ENCODE measurements at places on chromosomes 4 and X.
A peak's percentile ranks its signal among the peaks of the same experiment; 100 is the strongest.

GRCh38 chrX:109399831-109400230 is 82.1 kb downstream of the GUCY2F start:
- DNase-seq = no peak

- no peak for DNase-seq
These were observed 30.6 kb upstream of the RAB40A start for GRCh38 chrX:103549916-103550315.

GRCh38 chrX:133370696-133371275 is 44.5 kb downstream of the GPC4 start:
- DNase-seq = no peak

- no peak for DNase-seq
These were observed 914.5 kb upstream of the AGA start for GRCh38 chr4:178356725-178357124.

GRCh38 chr4:28921886-28922285 is 1798.3 kb upstream of the PCDH7 start:
- DNase-seq = peak; percentile 22

DNA sequence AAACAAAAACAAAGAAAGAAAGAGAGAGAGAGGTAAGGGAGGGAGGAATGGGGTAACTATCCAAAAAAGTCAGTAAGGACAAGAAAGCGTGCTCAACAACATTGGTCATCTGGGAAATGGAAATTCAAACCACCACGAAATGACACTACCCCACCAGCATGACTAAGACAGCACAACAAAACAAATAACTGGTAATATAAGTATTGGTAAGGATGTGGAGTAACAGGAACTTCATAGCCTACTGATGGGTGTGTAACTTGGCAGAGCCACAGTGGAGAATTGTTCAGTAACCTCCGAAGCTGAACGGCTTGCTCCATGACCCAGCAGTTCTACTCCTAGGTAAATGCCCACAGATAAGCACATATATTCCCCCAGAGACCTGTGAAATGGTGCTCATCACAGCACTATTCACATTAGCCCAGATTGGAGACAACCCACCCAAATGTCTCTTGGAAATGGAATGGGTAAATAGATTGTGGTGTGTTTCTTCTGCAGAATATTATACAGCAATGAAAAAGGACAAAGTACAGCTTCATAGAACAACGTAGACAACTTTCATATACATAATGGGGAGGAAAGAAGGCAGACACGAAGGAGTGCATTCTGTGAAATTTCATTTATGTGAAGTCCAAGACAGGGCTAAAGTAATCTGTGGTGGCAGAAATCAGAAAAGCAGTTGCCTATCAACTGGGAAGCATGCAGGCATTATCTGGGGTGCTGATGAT is 95.5 kb upstream of the ATP6AP2 start:
- DNase-seq = no peak

GRCh38 chrX:19334945-19335626 is 8.6 kb upstream of the PDHA1 start:
- DNase-seq = no peak

DNA sequence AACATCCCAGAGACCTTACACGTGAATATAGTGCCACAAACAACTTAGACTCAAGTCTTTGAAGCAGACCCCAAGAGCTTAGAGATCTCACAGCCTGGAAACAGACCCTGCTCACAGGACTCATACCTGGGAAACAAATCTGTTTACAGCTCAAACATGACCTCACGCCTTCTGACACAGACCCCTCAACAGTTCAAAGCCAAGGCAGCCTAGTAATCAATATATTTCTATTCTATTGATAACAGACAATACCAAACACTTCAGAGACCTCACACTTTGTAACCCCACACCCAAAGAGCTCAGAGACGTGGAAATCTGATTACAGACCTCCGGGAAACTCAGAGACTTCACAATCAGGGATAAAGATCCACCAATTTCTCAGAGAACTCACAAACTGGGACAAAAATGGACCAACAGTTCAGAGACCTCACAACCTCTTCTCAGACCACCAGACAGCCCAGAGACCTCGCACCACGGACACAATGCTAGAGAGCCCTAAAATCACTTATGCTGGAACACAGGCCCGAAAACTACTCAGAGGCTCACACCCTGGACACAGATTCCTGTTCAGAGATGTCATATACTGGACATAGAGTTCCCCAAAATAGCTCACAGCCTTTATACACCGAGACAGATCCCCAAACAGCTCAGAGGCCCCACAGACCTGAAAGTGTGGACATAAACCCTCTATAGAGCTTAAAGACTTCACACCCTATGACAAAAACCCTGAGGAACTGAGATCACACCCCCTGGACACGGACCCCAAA is 14.8 kb downstream of the SUV39H1 start:
- no peak for DNase-seq

GRCh38 chr4:168449719-168450452 is 30.4 kb downstream of the DDX60L start:
- DNase-seq = peak; percentile 87

DNA sequence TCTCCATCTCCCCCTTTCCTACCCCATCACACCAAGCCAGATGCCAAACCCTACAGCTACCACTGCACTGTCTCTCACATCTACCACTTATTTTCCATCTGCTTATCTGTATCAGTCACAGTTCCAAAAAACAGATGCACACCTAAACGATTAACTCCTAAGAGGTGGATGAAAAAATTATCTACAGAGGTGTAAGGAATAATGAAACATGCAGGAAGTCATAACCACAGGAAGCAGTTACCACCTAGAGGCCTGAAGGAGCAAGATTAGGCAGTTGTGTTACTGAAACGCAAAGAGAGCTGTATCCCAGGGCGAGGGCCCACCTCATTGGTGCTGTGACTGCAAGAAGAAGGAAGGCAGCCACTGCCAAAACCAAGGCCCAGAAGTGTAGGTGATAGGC is 87.8 kb upstream of the FAM241A start:
- DNase-seq = no peak

DNA sequence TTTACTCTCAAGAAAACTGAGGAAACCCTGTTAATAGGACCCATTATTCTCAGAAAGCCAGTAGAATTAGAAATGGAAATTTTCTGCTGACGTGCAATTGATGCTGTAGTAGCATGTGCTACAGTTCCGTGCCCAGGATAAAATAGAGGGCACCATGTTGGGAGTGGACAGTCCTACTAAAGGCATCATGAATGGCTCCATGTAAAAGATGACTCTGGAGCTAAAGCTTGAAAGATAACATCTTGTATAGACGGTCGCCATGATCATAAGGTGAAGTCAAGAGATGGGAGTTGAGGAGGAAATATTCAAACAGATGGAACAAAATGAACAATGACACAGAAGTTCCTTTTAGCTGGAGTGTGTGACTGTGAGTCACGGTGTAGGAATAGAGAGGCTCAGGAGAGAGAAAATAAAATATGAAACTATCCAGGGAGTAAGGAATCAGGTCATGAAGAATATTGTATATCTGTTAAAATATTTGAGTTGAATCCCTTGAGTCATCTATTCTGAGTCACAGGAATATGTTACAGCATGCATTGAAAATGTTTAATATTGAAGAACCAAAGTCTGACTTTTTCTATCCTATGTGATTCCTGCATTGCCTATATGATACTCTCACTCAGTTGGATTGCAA is 31.8 kb downstream of the ANXA10 start:
- peak; percentile 74 for DNase-seq

DNA sequence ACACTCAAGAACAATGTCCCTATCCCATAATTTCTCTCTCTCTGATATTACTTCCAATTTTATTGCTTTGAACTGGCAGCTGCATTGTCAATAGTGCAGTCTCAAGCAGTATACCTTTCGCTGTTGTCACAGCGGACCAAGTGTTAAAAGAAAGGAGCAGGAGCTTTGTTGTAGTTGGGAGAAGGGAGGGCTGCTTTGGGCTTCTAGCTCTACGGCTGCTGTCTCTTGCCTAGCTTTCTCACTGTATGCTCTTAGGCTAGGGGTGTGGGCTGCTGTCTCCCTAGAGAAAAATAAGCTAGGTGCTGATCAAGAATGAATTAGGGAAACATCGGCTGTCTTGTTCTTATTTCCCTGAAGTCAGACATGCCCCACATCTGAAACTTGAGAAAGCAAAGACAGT is 52.5 kb downstream of the TRPC5OS start:
- no peak for DNase-seq

- DNase-seq = no peak
These were observed 24.9 kb downstream of the APLN start for GRCh38 chrX:129629837-129630236.

DNA sequence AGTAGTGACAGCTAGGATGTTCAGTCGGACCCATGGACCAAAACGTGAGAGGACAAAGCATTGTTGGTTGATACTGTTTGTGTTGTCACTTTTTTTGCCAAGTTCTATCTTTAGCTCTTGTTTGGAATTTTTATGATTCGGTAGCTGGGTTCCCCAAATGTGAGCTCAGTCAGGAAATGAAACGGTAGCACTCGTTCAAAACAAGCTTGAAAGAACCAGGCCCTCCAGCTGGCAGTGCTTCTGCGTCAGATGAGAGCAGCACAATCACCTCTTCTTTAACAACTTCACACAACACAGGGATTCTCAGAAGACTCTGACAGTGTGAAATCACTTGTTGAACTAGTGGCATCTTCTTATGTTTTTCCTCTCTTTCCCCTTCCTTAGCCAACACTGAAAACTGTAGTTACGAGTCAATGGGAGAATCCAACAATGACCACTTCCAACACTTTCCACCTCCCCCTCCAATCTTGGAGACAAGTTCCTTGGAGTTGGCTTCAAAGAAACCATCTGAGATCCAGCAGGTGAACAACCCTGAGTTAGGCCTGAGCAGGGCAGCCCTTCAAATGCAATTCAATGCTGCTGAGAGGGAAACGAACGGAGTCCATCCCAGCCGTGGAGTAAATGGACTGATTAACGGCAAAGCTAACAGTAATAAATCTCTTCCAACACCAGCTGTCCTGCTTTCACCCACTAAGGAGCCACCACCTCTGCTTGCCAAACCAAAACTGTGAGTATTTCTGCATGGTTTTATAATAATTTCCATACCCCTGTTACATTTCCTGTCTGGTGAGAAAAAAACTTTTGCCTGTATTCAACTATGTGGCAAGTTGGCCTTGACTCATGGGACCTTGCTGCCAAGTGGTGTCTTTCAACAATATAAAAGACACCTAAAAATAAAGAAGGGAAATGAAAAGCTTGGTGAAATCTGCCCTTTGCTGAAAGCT is 214.6 kb downstream of the PALLD start:
- DNase-seq = peak; percentile 26

DNA sequence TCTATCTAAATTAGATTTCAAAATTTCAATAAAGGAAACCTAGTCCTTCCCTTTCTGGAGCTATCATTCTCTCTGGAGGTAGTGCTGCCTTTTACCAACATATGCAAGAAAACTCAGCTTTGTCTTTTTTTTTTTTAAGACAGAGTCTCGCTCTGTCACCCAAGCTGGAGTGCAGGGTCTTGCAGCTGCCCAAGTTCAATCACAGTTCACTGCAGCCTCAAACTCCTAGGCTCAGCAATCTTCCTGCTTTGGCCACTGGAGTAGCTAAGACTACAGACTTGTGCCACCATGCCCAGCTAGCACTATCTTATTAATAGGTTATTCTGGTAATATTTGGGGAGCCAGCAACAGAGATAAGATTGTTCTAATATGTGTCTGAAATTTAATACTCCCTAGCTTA is 12.3 kb downstream of the AASDH start:
- DNase-seq = no peak

- no peak for DNase-seq
These were observed 105.4 kb upstream of the ANK2 start for GRCh38 chr4:112944006-112944405.

DNA sequence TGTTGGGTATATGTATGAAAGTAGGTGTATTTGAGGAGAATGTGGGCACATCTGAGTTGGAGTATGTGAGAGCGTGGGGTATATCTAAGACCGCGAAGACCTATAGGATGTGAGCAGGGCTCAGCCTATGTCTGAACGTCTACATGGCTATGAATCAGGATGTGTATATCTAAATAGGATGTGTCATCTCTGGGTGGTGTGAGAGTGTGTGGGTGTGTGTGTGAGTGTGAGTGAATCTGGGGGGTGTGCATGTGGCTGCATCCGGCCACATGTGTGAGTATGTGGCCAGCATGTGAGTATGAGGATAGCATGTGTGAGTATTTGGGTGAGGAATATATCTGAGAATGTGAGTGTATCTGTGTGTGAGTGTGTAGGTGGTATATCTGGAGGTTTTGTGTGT is 7.7 kb downstream of the GPR173 start:
- DNase-seq = no peak

GRCh38 chr4:165209796-165210195 is 2.4 kb downstream of the KLHL2 start:
- no peak for DNase-seq

DNA sequence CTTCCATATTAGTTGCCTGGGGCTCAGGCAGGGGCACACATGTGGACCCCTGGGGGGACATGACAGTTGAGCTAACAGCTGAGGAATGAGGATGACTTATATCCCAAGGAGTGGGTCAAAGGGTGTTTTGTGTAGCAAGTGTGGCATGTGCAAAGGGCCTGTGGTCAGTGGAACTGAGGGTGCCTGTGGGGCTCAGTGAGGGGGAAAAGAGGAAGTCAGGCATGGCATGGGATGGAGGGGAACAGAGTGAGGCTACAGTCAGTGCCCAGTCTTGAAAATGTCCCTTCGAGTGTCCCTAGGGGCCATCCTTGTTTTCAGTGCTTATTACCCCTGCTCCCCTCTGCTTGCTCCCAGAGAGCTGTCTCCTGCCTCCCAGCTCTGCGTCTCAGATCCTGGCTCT is 64.3 kb upstream of the CD99 start:
- DNase-seq = no peak

DNA sequence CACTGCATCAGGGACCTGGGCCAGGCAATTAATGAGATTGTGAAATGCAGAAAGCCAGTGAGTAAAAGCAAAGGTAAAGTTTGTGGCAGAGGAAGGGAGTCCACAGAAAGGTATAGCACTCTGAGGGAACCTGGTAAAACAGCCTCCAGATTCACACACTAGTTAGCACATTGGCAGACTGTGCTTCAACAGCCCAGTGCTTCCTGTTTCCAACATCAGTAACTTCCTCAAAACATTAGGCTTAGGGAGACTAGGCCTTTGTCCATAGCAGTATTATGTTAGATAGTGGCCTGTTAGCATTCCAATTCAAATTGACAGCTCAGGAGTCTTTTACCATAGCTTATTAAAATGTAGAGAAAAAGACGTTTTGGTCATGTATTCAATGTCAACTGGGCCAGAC is 582.6 kb upstream of the ACTRT1 start:
- no peak for DNase-seq

- no peak for DNase-seq
These were observed 54.4 kb downstream of the VGLL1 start for GRCh38 chrX:136586386-136586785.

- DNase-seq = no peak
These were observed 44.7 kb downstream of the MAML3 start for GRCh38 chr4:140109292-140109691.

GRCh38 chr4:4631150-4631549 is 89.3 kb upstream of the STX18 start:
- DNase-seq = no peak

All from EL (cell line).